ENCODE measurements at places on chromosomes 13 and 19.

- DNase-seq: no peak
Observed at GRCh38 chr13:92461831-92462230, 764.8 kb upstream of the GPC6 start.

GRCh38 chr13:66887088-66887487, 343.0 kb downstream of the PCDH9 start:
- DNase-seq: no peak

DNA sequence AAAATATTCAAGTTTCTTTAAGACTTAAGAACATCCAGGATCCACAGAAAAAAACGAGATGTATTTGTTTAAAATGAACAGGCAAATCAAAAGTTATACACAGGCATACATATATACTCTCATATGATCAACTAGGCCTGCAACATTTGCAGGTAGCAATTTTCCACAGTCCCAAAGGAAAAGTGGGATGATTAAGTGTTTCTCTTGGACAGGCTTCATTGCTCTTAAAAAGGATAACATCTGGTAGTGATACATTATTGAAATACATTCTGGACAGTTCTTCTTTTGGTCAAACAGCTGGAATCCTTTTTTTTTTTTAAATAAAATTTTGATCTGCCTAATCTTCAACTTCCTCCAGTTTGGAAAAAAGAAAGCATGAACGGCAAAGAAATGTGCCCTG, 114.8 kb upstream of the TDRD3 start:
- no peak for DNase-seq

DNA sequence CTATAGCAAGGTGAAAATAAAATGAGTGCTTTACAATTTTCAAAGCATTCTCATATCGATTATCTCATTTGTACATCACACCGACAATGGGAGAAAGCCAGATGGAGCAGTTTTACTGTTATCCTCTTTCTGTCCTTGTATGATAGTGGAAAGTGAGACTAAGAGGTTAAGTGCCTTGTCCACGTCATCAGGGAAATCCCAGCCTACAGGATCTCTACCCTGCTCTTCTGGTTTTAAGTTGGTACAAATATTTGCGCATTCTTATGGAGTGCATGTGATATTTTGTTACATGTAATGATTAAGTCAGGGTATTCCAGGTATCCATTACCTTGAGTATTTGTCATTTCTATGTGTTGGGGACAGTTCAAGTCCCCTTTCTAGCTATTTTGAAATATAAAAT, 12.4 kb upstream of the ENOX1 start:
- no peak for DNase-seq

DNA sequence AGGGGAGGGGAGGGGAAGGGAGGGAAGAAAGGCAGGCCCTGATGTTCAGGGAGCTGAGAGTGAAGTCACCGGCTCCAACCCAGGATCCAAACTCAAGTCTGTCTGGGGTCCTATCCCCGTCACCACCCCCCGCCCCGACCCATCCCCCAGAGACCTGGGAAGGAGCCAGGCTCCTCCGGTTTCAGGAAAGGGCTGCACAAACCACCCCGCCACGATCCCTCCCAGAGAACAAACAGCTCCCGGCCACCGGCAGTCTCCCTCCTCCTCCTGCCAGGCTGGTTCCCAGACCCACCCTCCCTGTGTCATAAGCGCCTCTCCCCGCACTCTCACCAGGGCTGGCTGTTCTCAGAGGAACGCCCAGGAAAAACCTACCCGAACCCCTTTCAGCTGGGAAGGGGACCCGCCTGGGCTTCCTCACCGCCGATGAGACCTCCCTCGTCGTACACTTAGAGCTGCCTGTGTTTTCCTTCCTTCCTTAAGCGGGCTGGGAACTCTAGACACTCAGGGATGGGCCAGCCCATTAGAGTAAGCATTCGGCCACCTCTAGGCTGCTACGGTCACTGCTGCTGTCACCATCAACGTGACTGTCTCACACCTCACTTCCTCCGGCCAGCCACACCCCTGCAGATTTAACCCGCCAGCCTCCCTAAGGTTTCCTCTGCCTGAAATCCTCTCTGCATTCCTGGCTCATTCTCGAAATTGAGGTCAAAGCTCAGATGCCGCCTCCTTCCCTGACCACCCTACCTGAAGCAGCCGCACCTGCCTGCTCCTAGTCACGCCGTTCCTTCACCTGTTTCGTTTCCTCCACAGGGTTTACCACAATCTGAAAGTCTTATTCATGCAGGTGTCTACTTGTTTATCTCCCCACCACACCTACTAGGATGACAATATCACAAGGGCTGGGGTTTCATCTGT, 6.3 kb upstream of the RDH13 start:
- no peak for DNase-seq

GRCh38 chr13:98981369-98982080, 3.7 kb upstream of the DOCK9 start:
- no peak for DNase-seq

- no peak for DNase-seq
Observed at GRCh38 chr13:46076827-46077226, 24.3 kb upstream of the ZC3H13 start.

GRCh38 chr13:44365008-44365407, 8.6 kb upstream of the SERP2 start:
- no peak for DNase-seq

GRCh38 chr13:77555246-77555645, 19.7 kb downstream of the SCEL start:
- no peak for DNase-seq

DNA sequence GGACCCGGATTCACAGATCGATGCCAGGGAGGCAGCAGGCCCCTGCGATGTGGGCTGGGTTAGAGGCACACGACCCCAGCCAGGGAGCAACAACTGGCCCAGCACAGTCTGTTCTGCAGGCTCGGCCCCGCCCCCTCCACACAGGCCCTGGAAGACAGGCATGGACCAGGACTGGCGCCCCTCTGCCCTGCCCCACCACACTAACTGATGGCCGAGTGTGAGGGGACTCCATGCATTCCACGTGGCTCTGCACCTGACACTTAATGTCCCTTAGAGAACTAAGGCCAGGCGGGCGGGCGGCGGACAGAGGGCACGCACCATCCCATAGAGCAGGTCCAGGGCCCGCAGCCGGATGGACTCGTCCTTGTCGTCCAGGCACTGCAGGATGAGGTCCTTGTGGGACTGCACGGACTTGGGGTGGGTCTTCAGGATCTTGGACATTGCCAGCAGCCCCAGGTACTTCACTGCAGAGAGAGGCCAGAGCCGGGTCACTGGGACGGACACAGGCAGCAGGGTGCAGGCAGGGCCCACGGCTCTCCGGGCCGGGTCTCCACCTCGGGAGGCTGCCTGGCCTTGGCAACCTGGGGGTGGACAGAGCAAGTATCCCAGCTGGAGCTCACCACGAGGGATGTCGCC, 24.8 kb downstream of the IZUMO4 start:
- no peak for DNase-seq

DNA sequence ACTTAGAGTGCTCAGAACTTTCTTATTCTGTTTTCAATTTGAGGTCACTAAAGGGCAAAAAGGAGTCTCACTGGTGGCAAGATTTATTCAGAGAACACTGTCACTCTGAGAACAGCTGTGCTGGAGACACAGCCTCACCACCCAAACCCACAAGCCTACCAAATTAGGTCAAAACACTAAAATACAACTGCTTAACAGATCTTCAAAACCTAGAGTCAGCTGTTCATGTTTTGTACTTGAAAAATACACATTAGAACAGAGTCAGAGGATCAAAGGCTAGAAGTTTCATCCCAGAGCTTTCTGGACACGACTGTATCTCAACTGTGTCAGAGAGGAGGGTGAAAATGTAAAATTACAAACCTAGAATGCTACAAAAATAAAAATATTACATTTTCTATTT, 89.3 kb downstream of the MIPEP start:
- DNase-seq: no peak

GRCh38 chr19:15902254-15902653, 4.4 kb upstream of the CYP4F2 start:
- DNase-seq: no peak

GRCh38 chr13:64546371-64546770, 2683.8 kb downstream of the PCDH9 start:
- DNase-seq: no peak

- no peak for DNase-seq
Observed at GRCh38 chr13:66888698-66889097, 341.4 kb downstream of the PCDH9 start.

DNA sequence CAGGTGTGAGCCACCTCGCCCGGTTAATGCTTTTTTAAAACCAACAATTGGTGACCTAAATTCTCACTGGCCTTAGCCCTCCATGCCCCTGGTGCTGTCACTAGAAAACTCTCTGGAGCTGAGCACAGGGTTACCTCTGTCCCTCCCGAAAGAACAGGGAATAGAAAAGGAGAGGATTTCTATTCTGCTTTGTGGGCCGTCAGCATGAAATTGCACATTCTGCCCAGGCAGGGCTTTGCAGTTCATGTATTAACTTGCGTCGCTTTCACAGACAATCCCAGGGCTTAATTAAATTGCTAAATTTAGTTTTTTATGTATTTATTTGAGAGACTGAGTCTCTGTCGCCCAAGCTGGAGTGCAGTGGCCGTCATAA, 583 bp upstream of the ZNF480 start:
- no peak for DNase-seq

DNA sequence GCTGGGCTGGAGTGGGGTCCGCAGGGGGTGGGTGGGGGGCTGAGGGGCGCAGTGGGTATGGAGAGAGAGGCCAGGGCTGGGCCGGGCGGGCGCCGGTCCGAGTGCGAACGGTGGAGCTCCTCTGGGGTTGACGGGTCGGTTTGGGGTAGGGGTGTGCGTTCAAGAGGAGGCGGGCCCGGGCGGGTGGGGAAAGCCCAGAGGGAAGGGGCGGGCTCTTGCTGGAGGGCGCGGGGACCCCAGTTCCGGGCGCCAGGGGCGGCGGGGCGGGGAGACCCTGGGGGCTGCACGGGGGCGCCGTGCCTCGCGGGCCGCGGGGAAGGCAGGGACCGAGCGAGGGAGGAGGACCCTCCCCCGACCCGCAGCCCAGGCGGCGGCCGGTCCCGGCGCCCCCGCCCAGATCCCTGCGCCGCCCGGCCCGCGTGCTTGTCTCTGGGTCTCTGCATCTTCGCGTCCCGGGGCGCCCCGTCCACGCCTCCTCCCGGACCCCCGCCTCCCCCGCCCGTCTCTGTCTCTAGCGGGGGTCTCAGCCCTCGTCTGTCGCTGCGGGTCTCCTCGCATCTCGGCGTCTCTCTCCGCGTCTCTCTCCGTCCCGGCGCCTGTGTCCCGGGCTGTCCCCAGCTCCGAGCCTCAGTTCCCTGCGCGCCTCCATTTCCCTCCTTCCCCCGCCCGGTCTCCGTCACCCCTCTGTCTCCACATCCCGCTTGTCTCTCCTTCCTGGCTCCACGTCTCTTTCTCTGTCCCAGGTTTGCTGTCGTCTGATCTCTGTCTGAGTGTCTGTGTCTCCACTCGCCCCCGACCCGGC, 8.3 kb upstream of the SHISA7 start:
- no peak for DNase-seq

DNA sequence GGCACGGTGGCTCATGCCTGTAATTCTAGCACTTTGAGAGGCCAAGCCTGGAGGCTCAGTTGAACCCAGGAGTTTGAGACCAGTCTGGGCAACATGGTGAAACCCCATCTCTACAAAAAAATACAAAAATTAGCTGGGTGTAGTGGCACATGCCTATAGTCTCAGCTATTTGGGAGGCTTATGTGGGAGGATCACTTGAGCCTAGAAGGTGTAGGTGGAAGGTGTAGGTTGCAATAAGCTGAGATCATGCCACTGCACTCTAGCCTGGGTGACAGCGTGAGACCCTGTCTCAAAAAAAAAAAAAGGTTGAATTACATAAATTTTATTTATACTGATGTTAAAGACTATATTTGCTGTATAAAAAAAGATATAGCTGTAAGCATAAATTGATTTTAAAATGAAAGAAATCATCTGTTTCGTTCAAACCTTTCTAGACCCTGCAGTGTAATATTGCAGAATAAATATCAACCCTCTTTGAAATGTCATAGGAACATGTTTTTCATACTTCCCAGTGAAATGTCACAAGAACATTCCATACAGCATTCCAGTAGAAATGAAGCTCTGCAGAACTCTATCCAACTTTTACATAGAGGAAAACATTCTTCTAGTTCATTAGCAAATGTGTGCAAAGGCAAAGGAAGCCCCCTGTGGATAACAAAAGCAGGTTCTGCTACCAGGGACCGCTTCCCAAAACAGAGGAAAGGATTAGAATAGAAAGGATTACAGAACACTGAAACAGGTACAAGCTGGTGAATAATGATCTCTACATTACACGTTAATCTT, 76.0 kb downstream of the CAB39L start:
- no peak for DNase-seq

- no peak for DNase-seq
Observed at GRCh38 chr13:41054212-41054877, 7.0 kb upstream of the WBP4 start.

DNA sequence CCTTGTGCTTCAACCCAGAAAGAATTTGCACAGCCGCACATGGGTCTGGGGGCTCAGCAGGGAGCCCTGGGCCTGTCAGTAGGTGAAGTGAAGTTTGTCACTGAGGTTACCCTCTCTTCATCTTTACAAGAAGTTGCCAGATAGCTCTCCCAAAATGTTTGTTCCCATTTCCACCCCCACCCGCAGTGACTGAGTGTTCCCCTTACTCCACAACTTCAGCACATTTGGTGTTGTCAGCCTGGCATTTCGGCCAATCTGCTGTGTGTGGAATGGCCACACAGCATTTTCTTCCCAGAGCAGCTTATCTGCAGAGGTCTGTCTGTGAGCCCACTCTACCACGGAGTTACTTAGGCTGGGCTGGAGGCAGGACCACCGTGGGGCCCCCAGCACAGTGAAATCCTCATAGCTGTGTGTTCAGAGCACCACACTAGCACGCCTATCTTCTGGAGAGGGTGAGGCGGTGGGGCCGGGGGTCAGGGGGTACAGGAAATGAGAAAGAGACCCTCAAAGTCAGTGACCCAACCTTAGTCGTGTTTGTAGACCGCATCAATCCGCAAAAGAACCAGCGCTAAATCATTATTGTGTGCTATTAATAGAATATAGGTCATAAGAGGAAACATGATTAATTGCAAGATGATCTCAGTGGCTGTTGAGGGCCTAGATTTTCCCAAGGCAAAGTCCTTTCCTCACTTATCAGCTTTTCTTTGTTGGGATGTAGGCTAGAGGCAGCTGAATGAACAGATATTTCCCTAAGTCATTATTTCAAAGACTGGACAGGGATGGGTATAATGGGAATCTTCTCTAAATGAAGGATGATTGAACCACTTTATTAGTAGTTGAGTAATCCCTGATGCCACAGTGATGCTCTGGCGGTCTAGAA, 116.0 kb downstream of the SIPA1L3 start:
- no peak for DNase-seq

DNA sequence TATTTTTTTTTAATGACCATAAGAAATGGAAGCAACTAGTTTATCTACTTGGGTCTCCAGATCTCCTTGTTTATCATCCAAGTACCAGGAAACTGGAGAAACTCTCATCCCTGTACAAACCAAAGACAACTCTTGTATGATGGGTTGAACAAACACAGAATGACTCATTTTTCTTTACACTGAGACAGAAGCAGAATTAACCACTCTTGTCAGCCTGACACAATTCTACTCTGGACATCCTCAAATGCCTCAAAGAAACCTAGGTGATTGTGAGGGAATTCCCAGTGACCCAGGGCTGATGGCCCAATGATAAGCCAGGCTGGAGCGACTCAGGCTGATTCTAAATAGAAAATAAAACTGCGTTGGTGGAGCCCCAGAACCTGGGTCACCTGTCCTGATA, 151.5 kb downstream of the ZNF737 start:
- DNase-seq: no peak

GRCh38 chr13:47673009-47673850, 327.8 kb downstream of the SUCLA2 start:
- DNase-seq: no peak

GRCh38 chr13:43544011-43544410, 242.8 kb downstream of the ENOX1 start:
- DNase-seq: no peak
